Left renal cortex interstitium (tissue), 4 donors: ENCODE measurements at places on chromosomes 16 and 17. TPM values are rescaled to one million over a fixed set of nuclear protein-coding genes. Genes with fewer than 3 reads are reported as not detected.

Gene CTRB1
- 0.13 TPM for polyA plus RNA-seq

Gene CCL2
- 13.8 TPM for polyA plus RNA-seq

Gene SHISA9
- polyA plus RNA-seq, result 4.4 TPM

Gene SAMD14
- 21.7 TPM for polyA plus RNA-seq

Gene NOD2
- polyA plus RNA-seq, result 0.46 TPM

Gene CIBAR2
- polyA plus RNA-seq, result 0.22 TPM

Gene BAHCC1
- 22.8 TPM for polyA plus RNA-seq

Gene ZACN
- polyA plus RNA-seq, result 25.9 TPM

Gene SLFN14
- polyA plus RNA-seq, result 0.08 TPM

Gene FLYWCH1
- 27.6 TPM for polyA plus RNA-seq

DNA sequence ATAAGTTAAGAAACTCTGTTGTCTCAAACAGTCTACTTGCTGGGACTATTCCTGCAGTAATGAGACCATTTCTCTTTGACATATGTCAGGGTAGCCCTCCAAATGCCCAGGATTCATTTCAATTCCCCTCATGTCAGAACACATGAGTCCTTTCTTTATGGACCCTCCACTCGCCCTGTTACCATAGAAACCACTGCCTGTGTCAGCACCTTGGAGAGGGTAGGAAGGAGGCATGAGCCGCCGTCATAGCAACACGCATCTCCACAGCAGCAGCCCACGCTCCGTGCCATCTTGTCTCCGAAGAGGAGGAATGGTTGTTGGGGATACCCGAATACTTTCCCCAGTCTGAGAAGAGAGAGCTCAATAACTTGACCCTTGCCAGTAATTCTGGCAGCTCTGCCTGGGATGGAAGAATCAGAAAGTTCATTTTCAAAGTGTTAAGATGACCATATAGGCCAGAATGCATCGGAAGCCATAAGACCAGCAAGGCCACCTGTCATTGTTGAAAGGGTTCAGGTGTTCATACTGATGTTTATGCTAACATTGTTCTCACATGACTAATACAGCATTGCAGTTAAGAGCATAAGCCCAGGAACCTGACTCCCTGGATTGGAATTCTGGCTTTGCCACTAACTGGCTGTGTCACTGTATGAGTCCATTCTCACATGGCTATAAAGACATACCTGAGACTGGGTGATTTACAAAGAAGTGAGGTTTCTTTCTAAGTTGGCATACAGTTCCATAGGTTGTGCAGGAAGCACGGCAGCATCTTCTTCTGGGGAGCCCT, 141.3 kb downstream of the ABCC12 start:
- no peak for DNase-seq

- no peak for DNase-seq
Observed at GRCh38 chr17:68785565-68786486, 169.4 kb downstream of the ABCA8 start.

- DNase-seq, result no peak
Observed at GRCh38 chr17:29378500-29378899, 11.7 kb upstream of the TAOK1 start.

GRCh38 chr16:14364386-14365199, 265.5 kb downstream of the PARN start:
- DNase-seq, result peak; percentile 7

- DNase-seq, result no peak
Observed at GRCh38 chr17:26809033-26809432, 484.9 kb upstream of the WSB1 start.

GRCh38 chr17:30084788-30085187, 31.8 kb upstream of the NSRP1 start:
- DNase-seq, result no peak

DNA sequence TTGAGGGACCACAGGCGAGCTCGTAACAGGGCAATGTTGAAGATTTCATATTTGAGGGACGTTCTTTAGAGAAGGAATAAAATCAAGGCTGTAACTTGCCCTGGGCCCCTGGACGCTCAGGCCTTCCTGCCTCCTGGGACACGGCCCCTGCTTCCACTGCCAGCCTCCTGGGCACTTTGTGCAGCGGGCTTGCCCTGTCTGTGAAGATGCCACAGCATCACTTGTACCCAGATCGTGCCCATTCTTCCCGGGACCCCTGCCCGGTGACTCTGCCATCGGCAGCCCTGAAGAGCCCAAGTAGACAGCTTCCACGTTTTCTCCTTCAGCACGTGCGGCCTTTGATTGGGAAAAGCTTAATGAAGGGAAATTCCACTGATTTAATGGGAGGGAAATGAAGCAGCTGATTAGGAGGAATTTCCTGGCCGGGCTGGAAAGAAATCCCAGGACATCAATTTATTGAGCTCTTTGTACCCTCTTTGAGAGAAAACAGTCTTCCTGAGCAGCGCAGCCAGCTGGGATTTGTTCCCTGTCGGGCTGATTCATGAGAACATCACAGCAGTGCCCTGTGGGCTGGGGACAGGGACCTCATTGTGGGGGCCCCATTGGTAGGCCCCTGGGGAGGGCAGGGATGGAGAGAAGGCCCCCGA, 71.5 kb downstream of the CRISPLD2 start:
- no peak for DNase-seq

- DNase-seq, result no peak
Observed at GRCh38 chr16:11139326-11140097, 116.5 kb downstream of the SOCS1 start.

DNA sequence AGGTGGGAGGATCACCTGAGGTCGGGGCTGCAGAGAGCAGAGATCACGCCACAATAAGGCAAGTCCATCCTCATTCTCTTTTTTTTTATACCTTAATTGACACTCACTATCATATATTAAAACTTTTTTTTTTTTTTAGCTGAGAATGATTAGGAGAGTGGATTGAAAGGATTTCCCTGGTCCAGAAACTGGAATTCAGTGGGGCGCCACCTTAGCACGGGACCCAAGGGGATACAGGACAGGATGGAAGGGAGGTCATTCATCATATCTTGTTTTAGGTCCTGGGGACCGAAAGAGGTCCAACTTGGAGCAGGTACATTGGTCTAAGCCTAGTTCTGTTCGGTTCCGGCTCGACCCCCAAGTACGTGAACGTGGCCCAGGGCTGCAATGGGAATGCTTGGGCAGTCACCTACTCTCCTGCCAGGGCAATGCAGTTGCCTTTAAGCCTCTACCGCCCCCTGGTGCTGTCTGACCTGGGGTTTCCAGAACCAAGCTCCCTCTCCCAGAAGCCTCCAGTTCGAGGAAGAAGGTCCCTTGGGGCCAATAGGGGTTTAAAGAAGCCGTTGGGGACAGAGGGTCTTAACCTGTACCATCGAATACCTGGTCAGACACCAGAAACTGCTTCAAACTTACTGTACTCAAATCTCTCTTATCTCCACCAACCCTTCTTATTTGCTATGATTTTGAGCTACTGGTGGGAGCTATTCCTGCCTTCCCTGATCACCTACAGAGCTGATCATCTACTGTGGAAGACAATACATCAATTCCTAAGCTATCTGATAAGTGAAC, 19.9 kb upstream of the GPATCH8 start:
- no peak for DNase-seq

GRCh38 chr16:69436896-69437295, 12.5 kb downstream of the CYB5B start:
- DNase-seq, result no peak

GRCh38 chr16:3948378-3948995, 68.0 kb upstream of the CREBBP start:
- DNase-seq, result no peak

DNA sequence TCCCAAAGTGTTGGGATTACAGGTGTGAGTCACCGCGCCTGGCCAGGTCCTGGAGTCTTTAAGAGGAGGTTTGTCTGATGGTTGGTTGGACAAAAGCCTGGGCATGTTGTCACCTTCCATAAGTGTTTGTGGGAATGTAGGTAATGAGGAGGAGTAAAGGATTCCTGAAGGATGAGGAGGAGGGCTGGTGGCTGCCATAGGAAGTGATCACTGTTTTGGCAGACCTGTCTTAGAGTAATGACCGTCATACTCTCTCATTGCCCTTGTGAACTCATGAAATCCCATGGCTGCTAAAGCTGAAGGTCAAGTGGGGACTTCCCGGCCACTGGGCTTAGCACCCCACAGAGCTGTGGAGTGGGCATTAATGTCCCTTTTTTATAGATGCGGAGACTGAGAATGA, 40.5 kb downstream of the TENT4B start:
- no peak for DNase-seq

- DNase-seq, result no peak
Observed at GRCh38 chr17:31508288-31509094, 117.0 kb downstream of the RAB11FIP4 start.

DNA sequence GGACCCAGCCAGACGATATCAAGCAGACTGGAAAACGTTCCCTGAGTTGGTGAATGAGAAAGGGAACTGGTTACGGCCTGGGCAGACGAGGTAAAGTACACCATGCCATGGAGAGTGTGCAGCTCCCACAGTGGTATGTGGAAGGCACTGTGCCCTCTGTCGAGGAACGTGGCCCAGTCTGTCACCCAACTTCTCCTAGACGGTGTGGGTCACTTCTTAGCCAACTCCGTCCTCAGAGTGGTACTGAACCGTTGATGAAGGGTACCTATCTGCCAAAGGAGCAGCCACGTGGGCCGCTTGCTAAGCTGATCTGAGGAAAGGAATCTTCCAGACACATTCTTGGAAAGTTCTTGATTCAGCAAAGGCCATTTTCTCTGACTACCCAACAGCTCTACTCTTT, 56.0 kb upstream of the AXIN2 start:
- DNase-seq, result no peak

DNA sequence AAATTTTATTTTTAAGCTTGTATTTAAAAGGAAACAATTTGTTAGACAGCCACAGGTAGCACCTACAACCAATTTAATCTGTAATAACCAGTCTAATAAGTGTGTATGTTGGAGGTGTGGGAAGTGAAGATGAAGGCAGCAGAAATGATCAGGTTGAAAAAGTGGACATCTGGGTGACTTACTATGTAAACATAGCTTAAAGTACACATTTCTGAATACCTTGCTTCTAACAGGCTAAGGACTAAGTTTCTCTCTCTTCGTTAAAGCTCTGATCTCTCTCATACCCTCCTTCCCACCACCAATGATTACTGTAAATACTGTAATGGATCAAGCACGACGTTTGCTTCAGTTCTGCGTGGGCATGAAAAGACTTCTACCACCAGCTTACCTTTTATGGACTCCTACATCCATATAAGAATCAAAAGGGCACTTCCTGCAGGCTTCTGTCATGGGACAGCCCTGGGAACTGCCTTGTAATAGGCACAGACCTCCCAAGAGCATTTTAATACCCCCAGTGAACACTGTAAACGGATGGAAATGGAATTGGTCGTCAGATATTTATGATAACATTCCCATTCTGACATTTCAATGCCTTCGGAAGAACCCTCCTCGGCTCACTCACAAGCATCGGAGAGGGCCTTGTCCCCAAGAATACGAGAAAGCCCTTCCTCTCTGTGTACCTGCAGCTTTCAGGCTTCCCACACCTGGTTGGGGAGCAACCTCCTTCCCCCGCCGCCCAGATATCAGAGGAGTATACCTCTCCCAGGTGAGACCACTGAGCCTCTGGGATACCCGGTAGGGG, 700 bp downstream of the CCDC43 start:
- DNase-seq, result no peak

- no peak for DNase-seq
Observed at GRCh38 chr17:54270499-54270898, 447.8 kb downstream of the KIF2B start.

DNA sequence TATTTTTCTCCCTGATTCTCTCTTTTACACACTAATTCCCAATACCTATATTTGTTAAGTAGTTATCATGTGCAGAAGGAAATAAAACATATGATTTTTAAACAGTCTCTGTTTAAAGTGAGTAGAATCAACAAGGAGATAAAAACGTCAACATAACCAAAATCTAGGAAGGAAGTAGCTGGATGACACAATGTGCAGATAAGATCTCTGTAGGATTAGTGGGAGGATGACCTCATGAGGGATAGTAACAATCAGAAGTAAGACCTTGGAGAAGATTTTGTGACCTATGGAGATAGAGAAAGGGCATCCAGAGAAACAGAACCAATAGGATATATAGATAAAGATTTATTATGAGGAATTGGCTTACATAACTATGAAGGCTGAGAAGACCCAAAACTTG, 262.6 kb upstream of the CDH11 start:
- no peak for DNase-seq

DNA sequence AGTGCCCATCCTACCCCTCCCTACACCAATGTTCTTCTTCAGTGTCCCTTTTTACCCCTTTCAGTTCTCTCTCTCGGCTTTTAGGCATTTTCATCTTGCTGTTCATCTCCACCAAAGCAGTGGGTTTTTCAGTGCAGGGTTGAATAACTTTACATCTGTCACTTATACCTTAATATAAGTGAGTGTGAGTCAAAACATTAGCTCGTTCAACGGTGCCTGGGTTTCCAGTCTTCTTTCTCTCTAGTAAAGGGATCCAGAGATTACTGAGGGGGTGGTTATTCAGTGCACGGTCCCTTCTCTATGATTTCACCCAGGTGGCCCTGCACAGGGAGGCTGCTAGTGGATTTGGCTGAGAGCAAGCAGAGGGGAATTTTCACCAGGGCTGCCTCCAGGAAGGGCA, 210.6 kb upstream of the CDH5 start:
- no peak for DNase-seq

GRCh38 chr17:19534562-19535149, 1.0 kb downstream of the SLC47A1 start:
- no peak for DNase-seq
